Putamen (tissue), 1 donor: ENCODE measurements at places on chromosomes 3 and 15.

DNA sequence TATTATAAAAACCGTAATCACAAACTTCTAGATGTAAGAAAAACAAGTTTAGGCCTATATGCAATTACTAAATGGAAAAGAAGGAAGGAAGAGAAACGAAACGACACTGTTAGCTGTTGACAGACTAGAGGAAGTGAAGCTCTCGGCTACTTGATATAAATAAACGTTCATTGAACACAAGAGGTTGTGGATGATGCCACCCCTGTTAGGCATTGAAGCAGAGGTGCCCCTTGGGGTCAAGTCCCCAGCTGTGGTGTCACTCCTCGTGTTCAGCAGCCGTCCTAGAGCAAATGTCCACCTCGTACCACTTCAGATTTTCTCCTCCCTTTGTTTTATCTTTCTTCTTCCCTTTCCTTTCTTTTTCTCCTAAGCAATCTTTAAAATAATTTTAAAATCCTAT, 146.5 kb upstream of the UBE2E1 start:
- no peak for DNase-seq

DNA sequence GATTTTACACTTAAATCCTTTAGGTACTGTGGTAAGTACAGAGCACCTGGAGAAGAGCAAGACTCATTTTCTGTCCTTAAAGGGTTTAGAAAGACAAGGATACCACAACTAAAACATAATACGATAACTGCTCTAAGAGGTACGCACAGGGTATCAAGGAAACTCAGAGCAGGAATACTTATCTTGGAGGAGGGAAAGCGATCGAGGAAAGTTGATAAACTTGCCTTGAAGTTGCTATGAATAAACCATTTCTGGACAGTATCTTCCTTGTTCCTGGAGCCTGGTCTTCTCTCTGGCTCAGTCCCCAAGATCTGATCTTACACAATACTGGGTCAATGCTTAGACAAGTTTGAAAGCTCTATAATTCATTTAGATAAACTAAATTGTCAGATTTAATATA, 17.6 kb upstream of the GATM start:
- DNase-seq: no peak

- peak; percentile 17 for DNase-seq
These were observed 194.6 kb downstream of the FAM43A start for GRCh38 chr3:194879991-194880939.

DNA sequence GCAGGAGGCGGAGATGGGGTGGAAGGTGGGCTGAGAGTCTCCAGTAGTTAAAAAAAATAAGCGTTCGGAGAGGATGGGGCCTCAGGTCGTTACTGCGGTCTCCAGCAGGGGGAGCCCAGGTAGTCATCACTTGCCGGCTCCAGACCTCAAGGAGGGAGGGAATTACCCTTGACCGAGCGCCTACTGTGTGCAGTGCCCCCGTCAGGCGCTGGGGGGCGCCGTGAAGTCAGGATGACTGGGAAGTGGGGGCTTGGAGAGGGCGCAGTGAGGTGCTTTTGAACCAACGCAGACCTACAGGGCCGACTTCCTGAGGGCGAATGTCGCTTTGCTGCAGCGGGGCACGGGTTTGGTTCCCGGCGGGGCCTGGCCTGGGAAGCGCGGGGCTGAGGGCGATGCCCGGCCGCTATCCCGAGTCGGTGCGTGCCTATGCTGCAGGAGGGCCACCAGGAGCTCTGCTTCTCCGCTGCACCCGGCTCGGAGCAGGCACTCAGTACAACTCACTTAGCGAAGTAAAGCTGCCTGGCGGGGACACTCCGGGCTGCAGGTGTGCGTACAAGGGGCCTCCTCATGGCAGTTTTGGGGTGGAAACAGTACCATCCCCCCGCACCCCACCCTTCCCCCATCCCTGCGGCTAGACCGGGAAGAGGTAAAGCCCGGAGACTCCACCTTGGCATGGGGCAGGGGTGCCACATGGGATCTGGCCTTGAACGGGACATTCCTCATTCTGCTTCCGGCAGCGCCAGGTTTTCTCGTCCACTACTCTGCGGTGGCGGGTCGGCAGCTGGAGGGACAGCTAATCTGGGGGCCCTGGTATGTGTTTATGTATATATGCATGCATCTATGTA, 79.8 kb downstream of the RHCG start:
- no peak for DNase-seq

GRCh38 chr3:78820542-78820941, 947.3 kb downstream of the ROBO1 start:
- DNase-seq: no peak

- DNase-seq: peak; percentile 83
These were observed 62.8 kb downstream of the PEX5L start for GRCh38 chr3:179973931-179974361.

DNA sequence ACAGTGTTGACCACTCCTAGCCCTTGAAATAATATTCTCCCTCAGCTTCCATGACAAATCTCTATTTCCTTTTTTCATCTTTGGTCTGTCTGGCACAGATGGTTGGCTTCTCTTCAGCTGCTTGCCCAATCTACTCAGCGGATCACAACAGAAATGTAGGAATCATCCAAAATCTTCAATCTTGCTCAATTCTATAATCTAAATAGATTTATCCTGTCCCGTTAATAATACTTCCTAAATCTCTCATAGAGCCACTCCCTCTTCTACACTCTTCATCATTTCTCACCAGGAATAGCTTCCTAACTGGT, 3.8 kb downstream of the PEAK1 start:
- DNase-seq: no peak

DNA sequence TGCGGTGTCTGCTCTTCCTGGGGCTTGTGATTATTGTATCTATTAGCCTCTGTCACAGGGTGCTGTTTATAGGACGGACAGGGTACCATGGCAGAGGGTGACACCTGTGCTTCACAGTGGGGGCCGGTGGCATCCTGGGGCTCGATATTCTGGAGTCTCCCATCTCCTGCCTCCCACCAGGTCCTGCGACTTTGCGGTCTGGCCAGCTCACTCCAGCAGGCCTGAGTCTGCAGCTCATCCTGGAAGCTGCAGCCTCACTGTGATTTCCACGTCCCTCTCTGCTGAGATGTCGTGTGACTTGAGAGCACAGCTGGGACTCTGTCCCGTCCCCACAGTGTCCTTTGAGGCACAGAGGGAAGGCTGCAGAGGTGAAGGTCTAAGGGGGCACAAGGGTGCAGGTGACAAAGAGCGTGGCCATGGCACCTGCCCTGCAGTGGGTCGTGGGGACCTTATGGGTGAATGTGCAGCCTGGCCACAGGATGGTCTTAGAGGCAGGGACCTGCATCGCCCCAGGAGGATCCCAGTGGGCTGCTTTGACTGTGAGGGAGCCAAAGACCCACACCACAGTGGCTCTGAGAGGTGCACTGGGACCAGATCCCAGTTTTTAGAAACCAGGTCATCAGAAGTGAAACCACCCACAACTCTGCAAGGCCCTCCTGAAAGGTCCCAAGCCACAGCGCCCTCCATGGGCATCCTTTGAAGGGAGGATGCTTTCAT, 172.8 kb downstream of the KLF13 start:
- DNase-seq: no peak

DNA sequence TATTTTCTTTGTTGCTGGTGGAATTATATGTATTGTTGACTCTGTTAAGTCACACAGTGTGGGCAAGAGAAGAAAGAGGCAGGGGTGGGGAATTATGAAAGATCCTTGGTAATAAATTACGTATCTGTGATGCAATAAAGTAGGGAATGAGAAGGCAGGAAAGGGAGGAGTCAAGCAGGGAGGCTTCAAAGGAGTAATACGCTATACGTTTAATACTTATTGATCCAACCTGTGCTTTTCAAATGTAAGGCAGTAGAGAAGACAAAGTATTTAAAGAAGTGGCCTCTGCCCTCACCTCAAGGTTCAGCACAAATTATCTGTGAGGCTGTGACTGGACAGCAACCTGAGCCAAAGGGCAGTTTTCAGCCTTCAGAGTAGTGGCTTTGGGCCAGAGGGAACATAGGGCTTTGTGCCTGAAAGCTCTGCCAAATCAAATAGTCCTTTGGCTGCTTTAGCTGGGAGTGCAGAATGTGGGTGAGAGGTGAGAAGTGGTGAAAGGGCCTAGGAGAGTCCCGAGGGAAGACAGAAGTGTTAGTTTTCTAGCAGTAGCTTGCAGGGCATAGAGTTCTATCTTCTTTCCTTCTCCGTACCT, 1.2 kb upstream of the PLIN1 start:
- DNase-seq: peak; percentile 53

DNA sequence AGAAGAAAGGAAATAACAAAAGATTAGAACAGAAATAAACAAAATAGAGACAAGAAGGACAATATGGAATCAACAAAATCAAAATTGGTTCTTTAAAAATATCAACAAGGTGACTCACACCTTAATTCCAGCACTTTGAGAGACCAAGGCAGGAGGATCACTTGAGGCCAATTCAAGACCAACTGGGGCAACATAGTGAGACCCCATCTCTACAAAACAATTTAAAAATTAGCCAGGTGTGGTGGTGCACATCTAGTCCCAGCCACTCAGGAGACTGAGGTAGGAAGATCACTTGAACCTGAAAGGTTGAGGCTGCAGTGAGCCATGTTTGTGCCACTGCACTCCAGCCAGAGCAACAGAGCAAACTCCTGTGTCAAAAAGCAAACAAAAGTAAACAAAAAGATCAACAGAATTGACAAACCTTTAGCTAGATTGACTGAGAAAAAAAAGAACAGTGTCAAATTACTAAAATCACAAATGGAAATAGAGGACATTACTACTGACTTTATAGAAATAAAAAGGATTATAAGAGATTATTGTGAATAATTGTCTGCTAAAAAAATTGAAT, 190.7 kb upstream of the CGNL1 start:
- DNase-seq: no peak
